ENCODE measurements at places on chromosomes 1 and 21.

GRCh38 chr1:96445302-96445701, 276.3 kb upstream of the PTBP2 start:
- DNase-seq: no peak

GRCh38 chr1:41637367-41637766, 152.9 kb upstream of the EDN2 start:
- DNase-seq: no peak

- no peak for DNase-seq
These were observed 59.3 kb downstream of the PLPP3 start for GRCh38 chr1:56520016-56520601.

- DNase-seq: no peak
These were observed 140.6 kb upstream of the SAMSN1 start for GRCh38 chr21:14686466-14687267.

- DNase-seq: peak; percentile 36
These were observed 49.0 kb downstream of the TOMM20 start for GRCh38 chr1:235079443-235080296.

- no peak for DNase-seq
These were observed 61.4 kb downstream of the EPHB2 start for GRCh38 chr1:22772014-22772413.

- DNase-seq: no peak
These were observed 28.9 kb downstream of the VANGL1 start for GRCh38 chr1:115670476-115671175.

DNA sequence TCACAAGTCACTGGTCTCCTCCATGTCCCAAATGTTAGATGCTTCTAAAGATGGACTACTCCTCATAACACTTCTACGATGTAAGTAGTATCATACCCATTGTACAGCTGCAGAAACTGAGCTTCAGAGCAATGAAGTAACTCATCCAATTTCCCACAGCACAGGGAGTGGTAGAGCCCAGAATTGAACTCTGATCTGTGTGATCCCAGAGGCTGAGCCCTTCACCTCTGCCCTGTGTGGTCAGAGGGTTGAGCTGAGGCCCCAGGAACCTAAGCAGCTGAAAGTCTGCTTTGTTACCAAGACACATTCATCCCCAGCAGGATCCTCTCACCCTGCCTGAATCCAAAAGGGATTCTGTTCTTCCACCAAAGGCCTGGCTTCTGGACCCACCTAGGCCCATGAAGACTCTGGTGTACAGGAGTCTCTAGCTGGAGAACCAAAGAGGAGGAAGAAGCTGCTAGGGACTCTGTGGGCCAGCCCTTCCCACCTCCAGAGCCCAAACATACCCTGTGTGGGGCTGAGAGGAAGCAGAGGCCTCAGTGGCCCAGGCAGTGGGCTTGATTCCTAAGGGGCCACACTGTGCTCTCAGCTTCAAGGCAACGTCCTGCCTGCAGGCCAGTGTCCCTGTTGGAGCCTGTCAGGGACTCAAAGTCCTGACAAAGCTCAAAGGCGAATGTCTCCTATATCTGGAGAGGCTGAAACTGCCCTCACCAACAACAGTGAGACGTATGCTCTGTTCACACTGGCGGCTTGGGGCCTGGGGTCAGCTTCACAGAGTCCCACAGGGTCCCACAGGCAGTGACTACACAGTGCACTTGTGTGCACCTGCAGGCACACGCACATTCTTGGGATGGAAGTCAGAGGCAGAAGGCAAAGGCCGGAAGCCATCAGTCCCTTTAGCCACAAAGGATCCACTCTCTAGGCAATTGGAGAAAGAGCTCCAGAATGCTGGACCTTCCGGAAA, 40.4 kb upstream of the SLC30A1 start:
- DNase-seq: no peak

DNA sequence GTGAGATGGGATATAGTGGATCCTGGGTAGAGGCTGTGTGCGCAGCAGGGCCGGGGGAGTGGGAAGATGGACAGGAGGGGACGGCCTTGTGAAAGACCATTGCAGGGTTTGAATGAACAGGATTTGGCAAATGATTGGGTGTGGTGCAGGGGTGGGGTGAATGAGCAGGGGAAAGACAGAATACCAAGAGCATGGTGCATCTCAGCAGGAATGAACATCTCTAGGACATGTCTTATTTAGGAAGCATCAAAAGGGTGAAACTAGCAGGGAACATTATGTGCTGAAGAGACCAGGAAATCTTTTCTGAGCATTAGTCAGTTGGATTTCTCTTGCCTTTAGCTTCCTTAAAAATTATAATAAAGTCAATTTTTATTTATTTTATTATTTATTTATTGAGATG, 60.6 kb upstream of the SLC2A1 start:
- no peak for DNase-seq

GRCh38 chr1:63663873-63664272, 70.7 kb downstream of the PGM1 start:
- no peak for DNase-seq

DNA sequence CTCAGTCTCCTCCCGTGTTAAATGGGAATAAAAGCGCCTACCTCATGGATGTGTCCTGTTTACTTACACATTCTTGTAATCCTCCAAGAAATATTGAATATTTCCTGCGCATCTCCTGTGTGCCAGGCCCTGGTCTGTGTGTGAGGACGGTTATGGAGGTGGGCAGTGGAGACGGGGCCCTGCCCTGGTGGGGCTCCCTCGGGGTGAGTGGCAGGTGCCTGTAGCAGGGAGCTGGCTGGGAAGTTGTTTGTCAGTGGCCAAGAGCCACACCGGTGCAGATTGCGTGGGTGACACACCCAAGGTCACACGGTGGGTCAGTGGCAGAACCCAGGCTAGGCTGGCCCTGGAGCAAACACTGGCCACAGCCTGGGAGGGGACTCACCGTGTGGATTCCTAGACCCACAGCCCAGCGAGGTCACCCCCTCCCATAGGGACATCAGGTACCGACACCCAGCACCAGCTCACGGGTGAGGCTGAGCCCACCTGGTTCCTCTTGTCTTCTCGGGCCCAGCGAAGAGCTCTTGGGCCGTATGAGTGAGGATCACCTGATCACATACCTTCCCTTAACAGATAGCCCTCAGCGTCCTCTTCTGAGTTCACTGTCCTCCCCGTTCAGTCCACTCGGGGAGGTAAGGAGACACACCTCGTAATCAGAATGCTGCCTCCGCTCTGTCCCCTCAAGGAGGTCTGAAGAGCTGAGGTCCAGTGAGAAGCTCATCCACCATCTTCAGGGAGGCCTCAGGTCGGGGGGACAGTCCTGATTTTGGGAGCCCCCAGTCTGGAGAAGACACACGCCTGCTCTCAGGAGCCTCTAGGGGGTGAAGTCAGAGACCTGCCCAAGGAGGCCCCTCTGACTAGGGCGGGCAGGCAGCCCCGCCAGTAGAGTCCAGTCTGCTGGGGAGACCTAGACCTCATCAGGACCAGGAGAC, 349.6 kb downstream of the MATN1 start:
- no peak for DNase-seq

DNA sequence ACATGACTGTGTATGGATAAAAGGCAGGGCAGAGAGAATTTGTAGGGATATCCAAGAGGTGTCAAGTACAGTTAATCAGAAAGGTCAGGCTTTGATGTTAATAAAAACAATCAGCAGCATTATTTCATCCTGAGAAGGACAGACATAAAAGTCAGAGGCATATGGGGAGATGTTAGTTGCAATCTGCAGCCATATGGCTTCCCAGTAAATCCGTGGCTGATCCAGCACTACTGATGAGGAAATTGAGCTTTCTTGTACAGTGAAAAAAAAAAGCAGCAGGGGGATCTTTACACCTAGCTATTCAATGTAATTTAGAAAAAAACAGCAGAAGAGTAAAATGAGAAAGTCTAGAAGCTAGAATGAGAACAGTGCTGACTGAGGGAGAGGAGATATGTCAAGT, 2.2 kb upstream of the SPRR1B start:
- DNase-seq: no peak

Data from stimulated activated naive CD8-positive, alpha-beta T cell treated with anti-CD3 and anti-CD28 coated beads, Interleukin-15, Interleukin-2, amounts not matched to agents 100 U/mL and 50 U/mL, for 24 hours (primary cell).